ENCODE measurements at places on chromosomes 11 and 22.

GRCh38 chr11:2668876-2669275 lies 30.9 kb downstream of the KCNQ1OT1 start:
- no peak for DNase-seq

DNA sequence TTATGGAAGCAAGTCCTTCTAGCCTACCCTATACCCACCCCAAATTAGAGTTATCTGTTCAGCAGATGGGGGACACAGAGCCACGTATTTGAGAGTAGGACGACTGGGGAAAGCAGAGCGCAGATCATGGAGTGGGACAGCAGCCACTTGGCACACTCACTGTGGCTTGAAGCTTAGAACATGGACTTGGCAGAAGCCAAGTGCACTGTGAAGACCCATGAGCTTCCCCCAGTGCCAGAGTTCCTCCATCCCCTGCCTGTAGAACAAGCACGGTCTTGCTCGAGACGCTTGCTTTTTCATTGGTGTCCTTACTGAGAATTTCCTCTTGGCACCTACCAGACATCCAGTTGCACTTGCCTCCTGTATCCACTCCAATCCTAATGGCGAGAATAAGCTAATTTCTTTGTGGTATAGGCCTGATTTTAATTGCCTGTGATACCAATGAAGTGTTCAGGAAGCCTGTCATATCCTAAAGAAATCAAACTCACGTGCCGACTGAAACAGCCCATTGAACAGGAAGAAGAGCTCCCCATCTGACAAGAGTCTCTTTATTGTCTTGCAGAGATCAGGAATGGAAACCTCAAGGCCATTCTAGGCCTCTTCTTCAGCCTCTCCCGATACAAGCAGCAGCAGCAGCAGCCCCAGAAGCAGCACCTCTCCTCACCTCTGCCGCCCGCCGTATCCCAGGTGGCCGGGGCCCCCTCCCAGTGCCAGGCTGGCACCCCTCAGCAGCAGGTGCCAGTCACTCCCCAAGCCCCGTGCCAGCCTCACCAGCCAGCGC lies 166.9 kb downstream of the NAV2 start:
- no peak for DNase-seq

DNA sequence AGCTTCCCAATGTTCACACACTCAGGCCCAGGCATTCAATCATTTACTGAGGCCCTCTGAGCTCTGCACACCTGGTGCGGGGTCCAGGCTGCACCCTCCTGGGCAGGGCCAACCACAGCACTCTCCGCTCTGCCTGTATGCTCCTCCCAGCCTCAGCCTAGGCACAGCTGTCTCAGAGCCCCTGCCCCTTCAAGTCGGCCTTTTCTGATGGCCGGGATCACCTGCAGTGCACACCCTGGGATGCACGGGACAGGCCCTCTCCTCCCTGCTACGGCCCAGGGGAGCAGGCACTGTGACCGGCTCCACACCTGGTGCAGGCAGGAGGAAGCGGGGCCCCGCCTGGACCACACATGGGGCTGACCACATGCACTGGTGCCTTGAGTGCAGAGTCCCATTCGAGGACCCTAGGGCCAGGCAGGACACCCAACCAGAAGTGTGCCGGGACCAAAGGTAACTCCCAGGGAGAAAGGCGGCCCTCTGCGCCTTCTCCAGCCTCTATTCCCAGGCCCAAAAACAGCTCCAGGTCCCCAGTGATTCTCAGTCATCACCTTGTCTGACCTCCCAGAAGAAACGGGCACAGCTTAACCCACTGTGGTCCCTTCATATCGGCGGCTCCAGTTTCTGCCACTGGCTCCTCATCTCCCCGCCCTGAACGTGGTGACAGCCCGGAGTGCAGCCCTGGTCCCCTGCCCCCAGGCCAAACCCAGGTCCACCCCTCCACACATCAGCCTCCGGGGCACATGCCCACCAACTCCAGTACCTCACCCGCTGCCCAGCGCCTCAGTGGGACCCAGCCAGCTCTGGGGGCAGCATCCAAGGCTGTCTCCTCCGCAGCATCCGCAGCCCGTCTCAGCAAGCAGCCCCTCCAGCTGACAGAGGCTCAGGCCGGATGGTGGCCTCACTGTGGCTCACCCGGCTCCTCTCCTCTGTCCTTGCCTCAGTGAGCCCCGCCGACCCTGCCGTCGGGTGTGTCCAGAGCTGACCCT lies 17.5 kb downstream of the SULT4A1 start:
- DNase-seq, result no peak

GRCh38 chr11:78825591-78826020 lies 250.9 kb upstream of the NARS2 start:
- DNase-seq, result no peak

GRCh38 chr11:86503131-86503530 lies 128.4 kb downstream of the CCDC81 start:
- no peak for DNase-seq
